Neuronal stem cell (in vitro differentiated cells): ENCODE measurements at places on chromosomes 2 and 18.

DNA sequence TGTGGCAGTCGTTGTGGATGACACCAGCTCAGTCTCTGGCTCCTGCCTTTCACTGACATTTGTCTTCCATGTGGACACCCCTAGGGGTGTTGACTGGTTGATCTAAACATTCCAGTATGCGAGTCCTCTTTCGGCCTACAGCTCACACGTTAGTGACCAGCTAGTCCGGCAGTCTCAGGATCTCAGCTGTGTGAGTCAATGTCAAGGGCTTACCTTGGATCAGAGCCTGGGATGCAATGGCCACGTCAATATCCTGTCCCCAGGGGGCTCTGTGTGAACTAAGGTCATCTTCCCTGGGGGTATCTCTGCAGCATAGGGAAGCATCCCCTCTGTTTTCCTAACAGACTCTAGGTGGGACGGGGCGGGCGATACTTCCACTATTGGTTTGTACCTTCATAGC lies 35.1 kb upstream of the YWHAQ start:
- DNase-seq: no peak

GRCh38 chr2:232993231-232993821 lies 19.7 kb downstream of the NGEF start:
- no peak for DNase-seq

DNA sequence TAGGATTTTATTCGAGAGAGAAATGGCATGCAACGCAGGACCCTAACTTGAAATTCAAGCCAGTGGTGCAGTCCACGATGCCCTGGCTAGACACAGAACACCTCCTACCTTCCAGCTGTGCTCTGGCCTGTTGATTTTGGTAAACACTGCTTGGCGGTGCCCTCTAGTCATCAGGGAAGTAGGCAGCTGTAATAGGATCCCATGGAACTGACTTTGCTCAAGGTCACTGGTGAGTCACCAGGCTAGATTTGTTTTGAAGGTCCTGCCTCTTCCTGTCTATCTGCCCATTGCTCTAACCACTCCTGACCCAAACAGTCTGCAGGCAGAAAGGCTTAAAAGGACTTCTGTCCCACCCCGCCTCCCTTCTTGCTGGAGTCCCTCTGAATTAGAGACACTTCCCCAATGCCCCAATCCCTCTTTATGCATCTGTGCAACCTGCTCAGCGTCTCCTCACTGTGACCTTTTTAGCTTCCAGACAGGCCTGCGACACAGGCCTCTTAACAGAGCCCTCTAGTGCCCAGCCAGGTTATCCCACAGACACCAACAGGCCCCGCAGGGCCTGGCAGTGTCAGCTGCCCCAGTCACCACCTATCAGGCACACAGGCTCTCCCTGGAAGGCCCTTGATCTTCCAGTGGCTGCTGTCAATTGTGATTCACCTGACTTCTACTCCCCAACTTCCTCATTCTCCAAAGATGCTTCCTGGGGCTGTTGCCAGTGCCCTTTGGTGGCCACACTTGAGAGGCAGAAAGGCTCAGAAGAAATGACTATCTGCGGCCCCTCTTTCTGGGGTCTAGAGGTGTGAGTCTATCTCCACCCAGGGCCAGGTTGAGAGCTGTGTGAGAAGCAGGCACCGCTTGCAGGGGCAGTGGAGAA lies 5.2 kb downstream of the TMEM127 start:
- no peak for DNase-seq

DNA sequence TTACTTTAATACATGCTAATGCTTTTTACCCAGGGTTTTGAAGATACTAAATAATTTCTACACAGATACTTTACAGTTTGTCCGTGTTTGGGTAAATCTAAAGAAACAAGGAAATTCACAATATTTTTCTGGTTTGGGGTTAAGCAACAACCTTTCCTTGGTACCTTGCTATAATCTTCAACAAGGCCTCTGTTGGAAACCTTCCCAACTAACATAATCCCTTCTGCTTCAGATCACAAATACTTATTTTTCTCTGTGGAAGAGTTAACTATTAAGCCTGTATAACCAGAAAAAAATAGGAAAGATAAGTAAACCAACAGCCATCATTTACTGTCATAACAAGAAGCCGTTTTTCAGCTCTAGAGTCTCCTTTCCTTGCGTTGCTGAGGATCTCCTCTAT lies 15.0 kb downstream of the FEZ2 start:
- DNase-seq: no peak

- DNase-seq: no peak
These were observed 47.0 kb downstream of the PARD6G start for GRCh38 chr18:80200171-80200931.
